CD8-positive, alpha-beta memory T cell (primary cell): ENCODE measurements at places on chromosomes 13 and 19.

DNA sequence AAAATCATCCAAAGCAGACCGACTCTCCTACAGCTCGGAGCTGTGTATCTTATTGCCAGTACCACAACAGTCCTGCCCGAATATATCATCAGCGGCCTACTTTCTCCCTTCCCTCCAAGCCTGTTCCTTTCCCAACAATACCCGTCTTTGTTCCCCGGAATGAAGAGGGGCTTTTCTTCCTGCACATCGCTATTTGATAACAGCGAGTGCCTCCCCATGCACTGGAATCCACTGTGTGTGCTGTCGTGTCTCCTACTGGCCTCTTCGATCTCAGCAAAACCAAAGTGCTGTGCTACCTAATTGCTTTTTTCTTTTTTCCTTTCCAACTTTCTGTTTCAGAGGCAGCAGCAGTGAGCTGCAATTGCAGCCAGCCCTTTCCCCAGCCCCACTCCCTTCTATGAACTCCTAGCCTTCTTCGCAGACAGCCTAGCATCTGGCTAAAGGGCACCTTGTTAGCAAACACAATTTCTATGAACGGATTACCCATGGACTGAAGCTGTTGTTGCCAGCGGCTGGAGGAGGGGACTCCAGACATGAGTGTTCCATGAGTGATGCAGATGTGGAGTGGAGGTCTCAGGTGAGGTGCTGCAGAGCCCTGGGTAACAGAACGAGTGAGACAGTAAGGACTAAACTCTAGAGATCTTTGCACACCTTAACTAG is 43.4 kb downstream of the EFNB2 start:
- DNase-seq, result no peak

DNA sequence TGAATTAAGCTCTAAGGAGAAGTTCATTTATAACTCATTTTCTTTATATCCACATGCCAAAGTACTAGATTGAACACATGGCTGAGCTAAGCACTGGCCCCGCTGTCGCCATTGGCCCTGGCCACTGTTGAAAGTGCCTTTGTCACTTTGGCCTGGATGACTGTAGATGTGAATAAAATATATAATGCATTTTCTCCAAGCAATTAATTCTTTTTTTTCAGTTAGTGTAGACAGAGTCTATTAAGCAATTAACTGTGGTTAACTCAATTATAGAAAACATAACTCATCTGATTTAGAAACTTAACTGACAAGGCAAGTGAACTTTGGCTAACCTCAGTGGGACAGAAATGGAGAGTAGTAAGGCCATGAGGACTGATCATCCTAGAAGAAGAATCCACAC is 965.6 kb downstream of the EFNB2 start:
- no peak for DNase-seq

DNA sequence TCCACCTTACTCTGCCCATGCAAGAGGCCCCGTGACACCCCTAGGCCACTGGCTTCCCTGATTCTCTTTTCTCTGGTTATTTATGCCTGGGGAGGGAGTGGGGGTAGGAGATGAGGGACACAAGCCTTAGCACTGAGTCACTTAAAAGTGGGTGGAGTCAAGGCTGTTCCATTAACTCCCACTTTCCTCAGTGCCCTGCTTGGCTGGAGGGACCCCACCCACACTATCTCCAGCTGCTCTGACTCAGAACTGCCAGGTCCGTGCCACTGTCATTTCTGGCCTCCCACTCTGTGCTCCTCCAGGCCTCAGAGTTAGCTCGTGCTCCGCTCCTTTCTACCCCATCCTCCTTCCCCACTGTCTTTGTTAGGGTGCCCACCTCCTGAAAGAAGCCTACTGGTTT is 113.4 kb upstream of the UQCRFS1 start:
- no peak for DNase-seq

DNA sequence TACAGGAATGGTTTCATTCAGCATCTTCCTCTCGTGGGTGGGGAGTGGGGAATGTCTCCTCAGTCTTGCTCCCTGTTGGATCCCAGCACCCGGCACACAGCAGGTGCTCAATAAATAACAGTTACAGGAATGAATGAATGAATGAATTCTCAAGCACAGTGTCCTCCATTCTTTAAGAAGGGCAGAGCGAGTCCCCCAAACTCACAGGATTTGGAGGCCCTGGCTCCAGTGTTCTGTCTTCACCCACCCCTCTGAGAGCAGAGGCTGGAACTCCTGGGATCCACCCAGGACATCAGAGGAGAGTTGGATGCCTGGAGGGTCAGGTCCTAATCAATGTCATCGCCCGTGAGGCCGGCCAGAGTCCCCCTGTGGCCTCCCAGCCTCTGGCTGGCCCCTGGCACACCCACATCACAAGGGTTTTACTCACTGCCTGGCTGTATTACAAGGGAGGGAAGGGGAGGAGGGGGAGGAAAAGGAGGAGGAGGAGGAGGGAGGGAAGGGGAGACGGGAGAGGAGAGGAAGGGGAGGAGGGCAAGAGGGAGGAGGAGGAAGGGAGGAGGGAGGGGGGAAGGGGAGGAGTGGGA is 8.7 kb upstream of the CREB3L3 start:
- no peak for DNase-seq

- no peak for DNase-seq
Measured at GRCh38 chr13:114067886-114068651, 64.4 kb downstream of the RASA3 start.

DNA sequence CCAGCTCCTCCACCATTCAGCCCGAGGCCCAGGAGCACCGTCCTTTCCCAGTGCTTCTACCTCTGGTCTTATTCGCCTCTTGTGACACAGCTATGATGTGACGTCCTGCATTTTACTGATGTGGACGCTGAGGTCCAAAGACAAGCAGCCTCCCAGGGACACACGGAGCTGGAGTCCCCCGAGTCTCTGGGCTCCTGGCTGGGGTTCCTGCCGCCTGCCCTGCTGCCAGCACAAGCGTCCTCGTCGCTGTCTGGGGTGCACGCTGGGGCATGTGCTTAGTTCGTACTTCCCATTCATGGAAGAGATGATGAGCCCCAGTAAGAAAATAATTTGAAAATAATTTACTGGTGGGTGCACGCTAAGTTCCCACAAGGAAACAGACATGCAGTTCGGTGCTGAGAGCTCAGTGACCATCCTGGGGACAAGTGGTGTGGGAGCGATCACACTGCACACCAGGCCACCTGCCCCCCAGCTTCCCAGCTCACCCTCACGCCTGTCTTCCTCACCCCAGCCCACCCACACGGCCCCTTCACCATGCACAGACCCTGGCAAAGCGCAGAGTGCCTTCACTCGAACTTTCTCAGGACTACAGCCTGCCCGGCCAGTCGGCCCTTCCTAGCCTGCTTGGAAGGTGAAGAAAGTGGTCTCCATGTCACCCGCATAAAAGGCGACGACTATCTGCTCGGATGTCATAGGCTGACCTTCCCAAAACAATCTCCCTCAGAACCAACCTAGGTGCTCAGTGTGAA is 14.2 kb upstream of the CFAP97D2 start:
- no peak for DNase-seq

DNA sequence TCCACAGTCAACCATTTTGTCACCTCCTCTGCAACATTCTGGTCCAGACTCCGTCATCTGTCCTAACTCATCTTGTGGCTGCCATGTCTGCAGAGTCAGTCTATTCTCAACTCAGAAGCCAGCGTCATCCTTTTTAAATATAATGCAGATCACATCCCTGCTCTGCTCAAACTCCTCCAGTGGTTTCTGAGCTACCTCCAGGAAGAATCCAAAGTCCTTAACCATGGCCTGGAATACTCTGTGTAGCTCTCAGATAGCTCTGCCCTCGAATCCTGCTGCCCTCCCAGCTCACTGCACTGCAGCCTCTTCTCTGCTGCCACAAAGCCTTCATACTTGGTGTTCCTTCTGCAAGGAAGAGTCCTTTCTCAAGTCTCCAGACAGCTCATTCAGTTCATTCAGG is 190.8 kb downstream of the FOXO1 start:
- no peak for DNase-seq

- DNase-seq, result no peak
Measured at GRCh38 chr19:47641891-47642485, 33.1 kb downstream of the BICRA start.

- DNase-seq, result no peak
Measured at GRCh38 chr19:30255791-30256495, 116.2 kb upstream of the ZNF536 start.

- no peak for DNase-seq
Measured at GRCh38 chr19:55504252-55504603, 16.0 kb downstream of the SSC5D start.

GRCh38 chr13:76481738-76482137 is 404.5 kb downstream of the KCTD12 start:
- no peak for DNase-seq

DNA sequence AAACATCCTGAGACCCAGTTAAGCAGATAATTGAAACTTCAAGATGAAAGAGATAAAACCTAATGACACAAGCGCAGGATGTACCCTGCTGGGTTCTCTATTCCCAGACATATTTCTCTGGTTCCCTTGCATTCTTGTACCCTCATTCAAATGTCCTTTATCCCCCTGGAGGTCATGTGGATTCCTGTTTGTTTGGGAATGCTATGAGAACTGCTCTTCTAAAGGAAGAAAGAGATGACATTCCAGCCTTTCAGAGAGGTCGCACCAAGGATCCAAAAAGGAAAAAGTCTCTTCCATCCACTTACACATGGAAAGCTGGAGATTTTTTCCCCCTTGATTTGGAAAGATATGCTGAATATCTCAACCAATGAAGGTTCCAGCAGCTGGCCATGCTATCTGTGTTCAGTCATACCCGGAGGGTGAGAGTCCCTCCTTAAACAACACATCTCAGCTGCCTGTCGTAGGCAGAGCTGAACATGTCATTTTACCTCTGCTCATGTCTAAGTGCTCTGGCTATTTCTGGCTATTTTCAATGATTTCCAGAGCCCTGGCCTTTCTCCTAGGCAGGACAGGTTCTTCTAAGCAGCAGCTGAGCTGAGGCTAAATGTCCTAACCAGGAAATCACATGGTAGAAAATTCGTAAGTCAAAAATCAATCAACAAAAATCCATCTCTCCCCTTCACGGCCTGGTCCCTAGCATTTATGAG is 52.5 kb downstream of the C13orf42 start:
- no peak for DNase-seq

- DNase-seq, result no peak
Measured at GRCh38 chr19:19652482-19653295, 9.2 kb upstream of the GMIP start.
